ENCODE measurements at places on chromosomes 7 and 10.

DNA sequence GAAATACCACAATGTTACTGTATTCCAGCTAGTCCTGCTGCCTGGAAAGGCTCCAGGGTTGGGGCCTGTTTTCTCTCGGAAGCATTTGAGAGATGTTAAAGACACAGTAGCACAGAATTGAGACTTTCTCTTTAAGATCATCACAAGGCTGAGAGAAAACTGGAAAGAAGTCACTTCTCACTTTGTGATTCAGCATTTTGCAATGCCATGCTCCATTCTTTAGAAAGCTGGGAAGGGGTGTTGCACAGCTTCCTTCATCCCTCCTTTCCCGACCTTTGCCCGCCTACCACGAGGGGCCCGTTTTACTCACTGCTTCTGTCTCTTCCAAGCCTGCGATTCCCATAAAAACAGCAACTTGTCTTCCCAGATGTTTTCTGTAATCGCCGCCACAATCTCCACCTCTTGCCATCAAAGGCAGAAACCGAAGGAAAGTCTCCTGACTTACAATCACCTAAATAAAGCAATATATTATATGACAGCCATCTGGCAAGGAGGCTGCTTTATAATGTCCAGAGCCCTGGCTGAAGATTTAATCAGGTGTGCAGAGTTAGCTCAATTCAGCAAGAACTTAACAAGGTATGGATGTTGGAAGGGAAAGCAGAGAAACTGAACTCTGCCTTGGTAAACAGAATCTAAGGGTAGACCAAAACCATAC is 18.9 kb downstream of the NOD1 start:
- no peak for DNase-seq

GRCh38 chr10:77358656-77359055 is 279.0 kb downstream of the KCNMA1 start:
- DNase-seq: no peak

DNA sequence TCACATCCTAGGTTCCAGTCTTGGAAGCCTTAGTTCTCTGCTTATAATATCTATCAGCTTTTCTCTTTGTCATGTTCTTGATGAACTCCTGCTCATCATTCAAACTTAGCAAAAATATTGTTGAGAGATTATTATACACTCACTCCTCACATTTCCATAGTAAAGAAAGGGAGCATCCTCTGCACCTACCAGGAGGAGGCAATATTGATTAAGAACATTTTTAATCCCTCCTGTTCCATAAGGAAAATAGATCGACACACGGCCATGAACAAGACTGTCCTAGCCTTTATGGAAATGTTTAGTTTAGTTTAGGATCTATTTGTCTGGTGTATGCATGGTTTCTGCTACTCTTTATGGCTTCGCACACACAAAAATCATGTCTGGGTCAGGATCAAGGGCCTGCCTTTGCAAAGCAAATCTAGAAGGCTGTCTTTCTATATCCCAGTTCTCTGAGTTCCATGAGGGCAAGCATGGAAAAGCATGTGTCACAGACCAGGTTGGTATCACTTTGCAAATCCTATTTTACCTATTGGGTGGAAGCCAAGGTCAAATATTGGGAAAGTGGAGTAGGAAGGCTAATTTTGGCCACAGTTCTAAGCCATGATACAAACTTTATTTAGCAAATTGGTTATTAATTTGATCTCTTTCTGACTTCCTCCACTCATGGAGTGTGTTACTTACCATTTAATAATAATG is 164.4 kb downstream of the MDFIC start:
- no peak for DNase-seq

DNA sequence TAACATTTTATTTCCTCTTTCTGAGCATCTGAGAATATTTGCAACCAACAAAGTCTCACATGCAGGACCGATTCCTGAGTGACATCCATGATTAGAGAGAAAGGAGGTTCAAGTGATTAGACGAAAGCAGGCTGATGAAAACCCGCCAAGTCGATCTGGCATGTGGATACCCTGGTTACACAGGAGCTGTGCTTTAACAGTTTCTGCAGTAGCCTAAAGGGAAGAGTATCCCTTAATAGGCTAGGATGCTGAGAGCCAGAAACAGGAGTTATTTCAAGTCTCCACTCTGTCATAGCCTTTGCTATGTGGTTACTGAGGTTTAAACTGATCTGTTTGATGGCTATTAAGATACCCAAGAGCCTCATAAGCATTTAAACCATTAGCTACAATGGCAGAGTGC is 82.5 kb downstream of the PRKCQ start:
- DNase-seq: no peak

- no peak for DNase-seq
Observed at GRCh38 chr7:157211690-157212089, 73.0 kb downstream of the UBE3C start.

DNA sequence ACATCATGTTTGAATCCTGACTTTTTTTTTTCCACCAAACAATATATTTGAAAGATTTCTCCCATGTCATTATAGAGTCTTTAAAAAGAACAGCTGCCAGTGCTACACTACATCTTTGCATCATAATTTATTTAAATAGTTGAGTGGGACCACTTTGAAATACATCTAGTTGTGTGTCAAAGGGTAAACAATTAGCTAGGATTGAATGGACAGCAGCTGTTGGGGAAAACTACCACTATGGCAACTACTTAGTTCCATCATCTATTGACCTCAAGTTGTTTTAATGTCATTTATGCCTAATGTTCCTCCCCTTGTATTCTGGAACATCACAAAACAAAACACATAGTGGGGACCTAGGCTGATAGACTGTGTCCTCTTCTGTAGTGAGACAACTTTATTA is 985.1 kb downstream of the SORCS1 start:
- no peak for DNase-seq

- DNase-seq: no peak
Observed at GRCh38 chr7:2017914-2018568, 214.7 kb downstream of the MAD1L1 start.

DNA sequence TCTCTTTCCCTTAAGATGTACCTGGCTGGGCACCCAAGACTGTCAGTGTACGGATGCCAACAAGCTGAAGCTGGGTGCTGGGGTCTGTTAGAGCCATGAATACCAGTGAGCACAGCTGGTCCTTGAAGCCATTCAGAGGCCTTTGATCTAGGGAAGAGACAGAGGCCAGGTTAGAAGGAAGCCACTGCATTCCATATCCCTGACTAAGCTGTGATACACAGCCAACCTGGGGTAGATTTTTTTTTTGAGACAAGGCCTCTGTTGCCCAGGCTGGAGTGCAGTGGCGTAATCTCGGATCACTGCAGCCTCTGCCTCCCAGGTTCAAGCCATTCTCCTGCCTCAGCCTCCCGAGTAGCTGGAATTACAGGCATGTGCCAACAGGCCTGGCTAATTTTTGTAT is 20.8 kb downstream of the ZDHHC16 start:
- no peak for DNase-seq

- DNase-seq: no peak
Observed at GRCh38 chr10:78515038-78515872, 481.6 kb downstream of the RPS24 start.

DNA sequence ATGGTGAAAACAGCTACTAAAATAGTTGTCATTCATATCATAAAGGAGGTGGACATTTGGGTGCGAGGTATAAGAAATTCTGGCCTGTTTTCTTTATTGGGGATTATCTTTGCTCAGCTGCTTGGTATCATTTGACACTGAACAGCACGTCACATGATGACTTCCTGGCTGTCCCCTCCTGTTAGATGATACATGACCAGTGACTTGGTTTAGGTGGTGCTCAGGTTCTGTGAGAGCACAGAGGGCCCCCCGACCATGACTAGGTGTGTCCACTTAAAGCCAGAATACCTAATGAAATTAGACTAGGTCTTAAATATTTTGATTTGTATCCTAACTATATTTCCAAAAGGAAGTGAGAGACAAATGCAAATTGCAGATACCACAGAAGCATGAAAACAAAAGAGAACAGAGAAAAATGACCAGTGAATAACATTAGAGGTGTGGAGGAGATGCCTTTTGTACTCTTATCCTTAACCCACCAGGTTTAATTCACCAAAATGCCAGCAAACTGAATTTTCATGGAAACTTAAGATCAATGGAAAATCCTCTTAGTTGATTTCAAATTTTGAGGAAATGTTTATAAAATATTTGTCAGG is 50.6 kb upstream of the GJD4 start:
- DNase-seq: no peak

DNA sequence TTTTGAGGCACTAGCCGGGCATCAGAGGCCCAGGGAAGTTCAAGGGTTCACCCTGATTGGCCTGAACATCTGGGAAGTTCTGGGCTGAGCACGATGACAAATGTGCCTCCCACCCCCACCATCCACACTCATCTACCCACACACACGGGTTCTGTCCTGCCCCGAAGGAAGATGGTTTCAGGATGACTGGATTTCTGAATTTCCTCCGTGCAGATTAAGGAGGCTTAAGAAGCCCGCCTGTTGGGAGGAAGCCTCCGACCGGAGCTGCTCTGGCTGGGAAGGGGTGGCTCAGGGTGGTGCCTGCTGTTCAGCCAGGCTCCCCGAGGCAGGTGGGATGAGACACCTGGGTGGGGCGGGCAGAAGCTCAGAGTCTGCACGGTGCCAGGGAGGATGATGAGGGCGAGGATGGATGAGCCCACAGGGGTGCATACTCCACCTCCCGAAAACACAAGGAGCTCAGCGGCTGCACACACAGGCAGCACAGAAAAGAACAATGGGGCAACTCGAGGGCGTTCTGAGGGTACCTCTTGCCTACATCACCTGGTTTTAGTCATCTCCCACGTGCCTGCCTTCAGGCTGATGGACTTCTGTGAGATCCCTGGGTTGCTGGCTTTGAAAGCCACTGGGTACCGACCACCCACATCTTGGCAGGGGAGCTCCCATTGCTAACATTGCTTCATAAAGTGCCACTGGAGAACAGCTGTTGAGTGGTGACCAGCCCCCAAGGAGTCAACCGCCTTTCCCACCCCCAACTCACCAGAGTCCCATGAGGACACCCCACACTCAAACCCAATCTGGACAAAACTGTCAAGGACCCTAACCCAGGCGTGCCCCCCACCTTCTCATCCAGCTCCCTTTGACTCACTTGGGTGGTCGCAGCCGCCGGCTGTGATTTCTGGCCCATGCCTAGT is 41.2 kb downstream of the CALML3 start:
- DNase-seq: no peak

GRCh38 chr10:11529276-11529903 is 82.1 kb downstream of the USP6NL start:
- no peak for DNase-seq

DNA sequence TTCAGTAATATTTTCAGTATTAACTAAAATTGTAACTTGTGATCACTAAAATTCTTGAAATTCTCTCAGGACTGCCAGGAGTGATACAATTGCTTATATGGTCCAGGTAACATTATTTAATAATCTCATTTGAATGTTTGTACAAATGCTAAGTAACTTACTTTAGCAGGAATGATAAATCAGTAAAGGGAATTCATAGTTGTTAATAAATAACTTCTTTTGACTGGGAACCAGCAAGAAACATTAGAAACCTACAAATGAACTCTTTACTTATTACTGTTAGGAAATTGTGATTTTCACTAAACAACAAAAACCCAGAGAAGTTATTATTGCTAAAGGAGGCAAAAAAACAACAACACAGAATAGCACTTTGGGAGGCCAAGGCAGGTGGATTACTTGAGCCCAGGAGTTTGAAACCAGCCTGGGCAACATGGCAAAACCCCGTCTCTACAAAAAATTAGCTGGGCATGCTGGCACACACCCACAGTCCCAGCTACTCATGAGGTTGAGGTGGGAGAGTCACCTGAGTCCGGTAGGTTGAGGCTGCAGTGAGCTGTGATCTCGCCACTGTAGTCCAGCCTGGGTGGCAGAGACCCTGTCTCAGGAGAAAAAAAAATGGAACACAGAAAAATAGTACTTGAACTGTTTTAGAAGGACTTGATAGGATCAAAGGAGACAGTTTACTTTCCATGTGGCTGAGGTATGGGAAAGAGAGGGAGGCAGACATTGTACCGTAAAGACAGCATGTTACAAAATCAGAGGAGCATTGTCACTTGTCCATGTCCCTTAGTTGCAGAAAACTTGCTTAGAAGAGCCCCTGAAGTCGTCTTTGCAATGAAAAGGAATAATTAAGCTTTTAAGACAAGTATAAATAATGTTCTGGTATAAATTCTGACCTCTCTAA is 53.1 kb downstream of the SHOC2 start:
- DNase-seq: no peak

GRCh38 chr10:51672039-51672535 is 27.3 kb downstream of the CSTF2T start:
- no peak for DNase-seq

- DNase-seq: no peak
Observed at GRCh38 chr7:27200761-27201579, 1.1 kb upstream of the HOXA13 start.

GRCh38 chr7:147240468-147240867 is 1123.9 kb downstream of the CNTNAP2 start:
- no peak for DNase-seq

GRCh38 chr7:151926336-151926712 is 29.9 kb upstream of the GALNTL5 start:
- DNase-seq: no peak

DNA sequence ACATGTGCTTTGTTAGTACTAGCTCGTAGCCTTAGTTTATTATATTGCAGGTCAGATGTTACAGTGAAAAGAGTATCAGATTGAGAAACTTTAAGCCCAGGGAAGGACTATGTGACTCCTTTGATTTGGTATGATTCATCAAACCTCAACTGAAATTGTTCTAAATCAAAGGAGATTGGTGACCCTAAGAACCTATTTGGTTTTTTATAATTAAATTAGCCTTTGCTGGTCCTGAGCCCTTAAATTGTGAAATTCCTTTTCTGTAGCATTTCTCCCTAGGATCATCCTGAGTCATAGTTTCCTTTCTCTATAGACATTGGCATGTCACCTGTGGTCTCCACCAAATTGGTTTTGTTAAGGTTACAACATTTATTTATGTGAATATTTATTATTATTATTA is 89.7 kb downstream of the POLR1F start:
- no peak for DNase-seq

DNA sequence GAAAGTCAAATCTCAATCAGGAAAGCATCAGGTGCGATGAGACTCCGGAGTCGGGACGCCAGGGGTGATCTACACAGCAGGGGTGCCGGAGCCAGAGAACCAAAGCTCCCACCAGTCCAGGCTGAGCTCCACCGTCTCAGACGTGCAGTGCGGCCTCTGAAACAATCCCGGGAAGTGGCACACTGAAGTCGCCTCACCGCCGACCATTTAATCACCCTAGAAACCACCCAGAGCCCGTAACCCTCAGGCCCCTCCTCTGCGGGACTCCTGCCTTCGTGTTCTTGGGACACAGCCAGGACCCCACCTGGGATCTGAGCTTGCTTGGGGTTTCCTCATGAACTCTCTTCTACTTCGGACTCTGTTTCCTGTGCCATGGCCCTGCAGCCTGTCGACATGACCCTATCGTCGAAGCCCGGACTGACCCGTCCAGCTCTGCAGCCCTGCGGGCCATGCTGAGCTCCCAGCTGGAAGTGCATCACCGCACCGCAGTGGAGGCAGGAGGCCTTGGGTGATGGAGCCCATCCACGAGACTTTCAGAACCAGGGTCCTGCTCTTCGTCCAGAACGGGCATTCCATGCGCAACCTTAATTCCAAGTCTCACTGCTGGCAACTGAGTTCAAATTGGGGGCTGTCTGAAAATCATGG is 266.4 kb downstream of the PTPRN2 start:
- no peak for DNase-seq
